ENCODE measurements at places on chromosomes 6 and 20.

DNA sequence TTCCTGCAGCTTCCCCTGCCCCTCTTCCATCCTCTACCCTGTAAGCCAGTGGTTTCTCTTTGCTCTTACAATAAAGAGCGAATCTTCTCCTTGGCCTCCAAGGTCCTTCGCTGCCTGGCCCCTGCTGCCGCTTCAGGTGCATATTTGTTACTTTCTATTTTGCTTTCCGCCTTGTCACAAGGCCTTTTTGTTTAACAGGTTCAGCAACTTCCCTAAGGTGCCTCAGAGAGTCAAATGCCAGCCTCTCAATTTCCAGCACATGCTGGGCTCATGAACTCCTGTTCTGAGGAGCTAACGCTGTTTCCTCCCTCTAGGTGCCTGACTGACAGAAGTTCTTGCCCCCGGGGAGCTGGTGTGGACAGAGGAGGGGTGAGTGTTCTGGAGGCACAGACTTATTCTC, 42.4 kb upstream of the EPB41L1 start:
- DNase-seq, result no peak

DNA sequence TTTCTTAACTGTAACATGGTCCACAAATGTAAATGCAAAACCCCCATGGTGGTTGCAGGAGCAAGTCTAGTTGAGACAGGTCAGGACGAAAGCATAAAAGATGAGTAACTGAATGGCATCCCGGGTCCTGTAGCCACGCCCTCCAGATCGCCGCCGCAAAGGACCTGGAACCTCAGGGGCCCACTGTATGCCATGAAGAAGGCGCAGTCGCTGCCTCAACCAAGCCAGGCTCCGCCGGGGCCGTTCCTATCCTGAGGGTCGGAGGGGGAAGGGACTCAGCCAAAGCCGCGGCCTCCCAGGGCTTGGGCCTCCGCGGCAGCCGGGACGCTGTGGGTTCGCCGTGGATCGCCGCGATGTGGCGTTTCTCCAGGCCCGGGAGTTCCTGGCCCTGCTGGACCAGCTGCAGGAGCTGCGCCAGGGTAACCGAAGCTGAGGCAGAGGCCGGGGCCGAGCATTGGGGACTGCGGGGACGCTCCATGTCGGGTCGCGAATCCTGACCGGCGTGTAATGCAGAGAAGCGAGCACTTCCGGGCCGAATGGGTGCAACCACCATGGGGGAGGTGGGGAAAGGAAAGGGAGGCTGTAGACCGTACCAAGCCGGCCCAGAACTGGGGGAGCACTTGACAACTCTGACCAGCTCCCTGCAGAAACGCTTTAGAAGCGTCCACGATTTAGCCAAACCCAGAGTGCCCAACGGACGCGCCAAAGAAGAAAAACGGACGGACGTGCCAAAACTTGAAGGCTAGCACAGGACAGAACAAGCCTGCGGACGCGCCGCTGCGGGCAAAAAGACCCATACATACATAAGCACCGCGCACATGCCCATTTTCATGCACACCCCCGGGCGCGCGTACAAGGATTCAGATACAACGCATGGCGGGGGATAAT, 11.1 kb downstream of the RPL7L1 start:
- DNase-seq, result peak; percentile 98

DNA sequence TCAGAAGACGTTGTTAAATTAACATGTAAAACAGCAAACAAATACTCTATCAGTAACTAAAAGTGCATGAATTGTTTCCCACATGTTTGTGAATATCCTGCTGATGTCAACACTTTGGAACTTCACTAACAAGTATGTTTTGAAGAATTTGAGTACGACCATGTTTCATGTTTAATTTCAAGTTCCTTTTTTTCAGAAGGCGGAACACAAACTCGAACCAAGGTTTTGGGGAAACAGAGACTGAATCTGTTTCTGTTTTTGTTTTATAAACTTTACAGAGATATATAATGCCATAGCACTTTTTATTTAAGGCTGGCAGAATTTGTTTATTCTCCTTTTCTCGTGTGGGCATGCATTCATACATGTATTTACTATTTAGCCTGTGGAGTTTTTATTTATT, 509.3 kb upstream of the CITED2 start:
- peak; percentile 37 for DNase-seq

- no peak for DNase-seq
Measured at GRCh38 chr6:89862698-89863097, 31.6 kb upstream of the GJA10 start.

DNA sequence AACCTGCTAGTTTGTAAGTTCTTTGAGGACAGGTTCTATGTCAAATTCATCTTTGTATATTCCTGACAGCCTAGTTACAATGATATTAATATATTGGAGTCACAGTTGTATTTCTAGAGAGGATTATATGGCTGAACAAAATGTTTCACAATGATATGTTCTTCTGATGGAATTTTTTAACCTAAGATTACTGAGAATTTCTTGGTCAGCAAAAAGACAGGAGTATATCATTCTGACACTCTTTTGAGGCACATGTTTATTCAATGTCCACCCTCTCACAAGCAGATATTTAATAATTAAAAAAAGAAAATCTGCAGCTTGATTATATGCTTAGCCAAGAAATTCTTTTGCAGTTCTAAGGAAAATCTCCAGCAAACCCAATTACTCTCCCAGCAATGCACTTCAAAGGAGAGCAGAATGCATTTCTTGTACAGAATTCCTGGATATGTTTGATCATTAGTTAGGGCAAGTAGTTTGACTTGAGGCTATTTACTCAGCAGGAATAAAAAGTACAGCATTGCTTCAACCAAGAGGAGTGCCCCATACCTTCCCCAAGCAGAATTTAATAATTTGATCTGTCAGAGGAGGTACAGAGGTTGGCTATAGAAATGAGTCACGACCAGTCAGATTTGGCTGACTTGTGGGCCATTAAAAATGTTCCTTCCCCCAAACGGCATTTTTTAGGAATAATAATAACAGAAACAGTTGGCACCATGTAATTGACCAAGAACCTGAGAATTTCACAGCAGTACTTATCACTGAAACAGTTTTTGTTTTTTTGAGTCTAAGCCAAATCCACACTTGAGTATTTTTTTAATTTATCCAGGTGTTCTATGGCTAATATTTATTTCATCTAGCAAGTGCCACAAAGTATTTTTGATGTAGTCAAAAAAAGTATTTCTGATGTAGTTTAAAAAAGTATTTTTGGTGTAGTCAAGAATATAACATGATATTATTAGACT, 508.1 kb upstream of the FLRT3 start:
- DNase-seq, result no peak

GRCh38 chr6:46222286-46222685, 51.5 kb upstream of the ENPP5 start:
- no peak for DNase-seq

GRCh38 chr6:45880159-45880558, 135.5 kb downstream of the CLIC5 start:
- peak; percentile 72 for DNase-seq

DNA sequence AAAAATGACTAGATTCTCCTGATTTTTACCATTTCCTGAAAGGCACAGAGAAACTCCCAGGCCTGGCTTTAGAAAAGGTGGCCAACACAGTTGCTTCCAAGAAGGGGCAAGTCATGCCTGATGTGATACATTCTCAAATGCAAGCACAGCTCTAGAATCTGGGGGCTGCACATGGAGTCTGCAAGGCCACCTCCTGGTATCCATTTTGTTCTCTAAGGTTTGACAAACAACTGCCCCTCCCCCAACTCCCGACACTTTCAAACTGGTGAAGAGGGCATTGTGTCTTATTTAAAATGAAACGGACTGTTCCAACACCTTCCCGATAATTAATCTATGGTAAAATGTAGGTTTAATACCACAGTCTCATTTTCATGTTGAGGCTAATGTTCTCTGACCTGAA, 220.2 kb upstream of the CEP162 start:
- DNase-seq, result no peak

GRCh38 chr6:16168121-16168520, 39.2 kb downstream of the MYLIP start:
- no peak for DNase-seq

DNA sequence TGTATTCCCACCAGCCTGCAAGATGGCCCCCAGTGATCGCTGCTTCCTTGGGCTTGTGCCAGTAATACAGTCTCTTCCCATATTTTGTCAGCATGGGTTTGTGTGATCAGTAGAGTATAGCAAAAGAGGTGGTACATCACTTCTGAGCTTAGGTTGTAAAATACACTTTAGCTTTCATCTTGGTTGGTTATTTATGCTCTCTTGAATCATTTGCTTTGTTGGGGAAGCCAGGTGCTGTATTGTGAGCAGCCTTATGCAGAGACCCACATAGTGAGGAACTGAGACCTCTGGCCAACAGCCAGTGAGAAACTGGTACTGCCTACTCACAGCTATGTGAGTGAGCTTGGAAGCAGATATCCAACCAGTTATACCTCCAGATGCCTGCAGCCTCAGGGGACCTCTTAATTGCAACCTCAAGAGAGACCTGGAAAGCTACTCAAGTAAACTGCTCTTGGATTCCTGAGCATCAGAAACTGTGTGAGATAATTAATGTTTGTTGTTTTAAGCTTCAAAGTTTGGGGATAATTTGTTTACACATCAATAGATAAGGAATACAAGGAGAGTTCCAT, 229.3 kb downstream of the FARS2 start:
- DNase-seq, result no peak

DNA sequence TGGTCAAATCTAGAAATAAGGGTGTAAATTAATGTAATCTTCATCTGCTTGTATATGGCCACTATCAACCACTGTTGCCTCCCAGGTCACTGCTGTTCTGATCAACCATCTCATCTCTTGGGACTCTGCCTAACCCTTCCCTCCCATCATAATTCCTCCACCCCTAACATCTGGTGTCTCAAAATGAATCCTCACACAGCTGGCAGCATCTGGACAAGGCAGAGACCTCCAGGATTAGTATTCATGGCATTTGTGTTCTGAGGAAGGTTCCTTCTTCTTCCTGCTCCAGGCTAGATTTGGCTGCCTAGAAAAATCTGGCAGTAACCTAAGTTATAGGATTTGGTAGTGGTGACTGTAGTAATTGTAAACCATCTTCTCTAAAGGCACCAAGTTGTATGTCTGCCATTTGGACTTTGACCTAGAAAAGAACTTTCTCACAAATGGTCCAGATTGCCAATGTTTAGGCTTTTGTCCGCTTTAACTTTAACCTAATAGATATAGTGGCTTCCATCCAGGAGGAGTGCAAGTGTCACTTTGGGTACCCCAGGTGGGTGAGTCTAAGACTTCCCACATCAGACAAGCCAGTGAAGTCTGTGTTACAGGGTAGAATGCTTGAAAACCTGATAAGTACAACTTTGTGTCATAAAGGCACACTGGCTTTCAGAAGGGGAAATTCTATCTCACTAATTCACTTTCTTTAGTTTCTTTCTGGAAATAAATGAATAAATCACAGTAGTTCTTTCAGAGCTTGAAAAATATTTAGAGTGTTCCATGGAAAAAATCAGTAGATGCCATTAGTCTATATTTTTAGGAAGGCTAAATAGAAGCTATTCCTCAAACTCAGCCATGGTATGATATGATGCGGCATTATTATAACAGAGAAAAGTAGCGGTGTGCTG, 3.0 kb upstream of the PHACTR2 start:
- no peak for DNase-seq

- DNase-seq, result peak; percentile 96
Measured at GRCh38 chr6:42746463-42747391, 824 bp upstream of the TBCC start.

GRCh38 chr20:19015351-19016139, 196.9 kb upstream of the SLC24A3 start:
- no peak for DNase-seq

DNA sequence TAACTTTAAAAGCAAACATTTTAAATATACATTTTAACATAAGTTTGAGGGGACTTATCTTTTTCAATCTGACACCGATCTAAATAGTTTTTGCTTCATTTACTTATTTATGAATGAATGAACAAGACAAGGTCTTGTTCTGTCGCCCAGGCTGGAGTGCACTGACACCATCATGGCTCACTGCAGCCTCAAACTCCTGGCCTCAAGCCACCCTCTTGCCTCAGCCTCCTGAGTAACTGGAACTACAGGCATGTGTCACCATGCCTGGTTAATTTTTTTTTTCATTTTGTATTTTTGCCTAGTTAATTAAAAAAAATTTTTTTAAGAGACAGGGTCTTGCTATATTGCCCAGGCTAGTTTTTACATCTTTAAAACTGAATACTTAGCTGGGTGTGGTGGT, 25.4 kb downstream of the FBXO9 start:
- peak; percentile 10 for DNase-seq

DNA sequence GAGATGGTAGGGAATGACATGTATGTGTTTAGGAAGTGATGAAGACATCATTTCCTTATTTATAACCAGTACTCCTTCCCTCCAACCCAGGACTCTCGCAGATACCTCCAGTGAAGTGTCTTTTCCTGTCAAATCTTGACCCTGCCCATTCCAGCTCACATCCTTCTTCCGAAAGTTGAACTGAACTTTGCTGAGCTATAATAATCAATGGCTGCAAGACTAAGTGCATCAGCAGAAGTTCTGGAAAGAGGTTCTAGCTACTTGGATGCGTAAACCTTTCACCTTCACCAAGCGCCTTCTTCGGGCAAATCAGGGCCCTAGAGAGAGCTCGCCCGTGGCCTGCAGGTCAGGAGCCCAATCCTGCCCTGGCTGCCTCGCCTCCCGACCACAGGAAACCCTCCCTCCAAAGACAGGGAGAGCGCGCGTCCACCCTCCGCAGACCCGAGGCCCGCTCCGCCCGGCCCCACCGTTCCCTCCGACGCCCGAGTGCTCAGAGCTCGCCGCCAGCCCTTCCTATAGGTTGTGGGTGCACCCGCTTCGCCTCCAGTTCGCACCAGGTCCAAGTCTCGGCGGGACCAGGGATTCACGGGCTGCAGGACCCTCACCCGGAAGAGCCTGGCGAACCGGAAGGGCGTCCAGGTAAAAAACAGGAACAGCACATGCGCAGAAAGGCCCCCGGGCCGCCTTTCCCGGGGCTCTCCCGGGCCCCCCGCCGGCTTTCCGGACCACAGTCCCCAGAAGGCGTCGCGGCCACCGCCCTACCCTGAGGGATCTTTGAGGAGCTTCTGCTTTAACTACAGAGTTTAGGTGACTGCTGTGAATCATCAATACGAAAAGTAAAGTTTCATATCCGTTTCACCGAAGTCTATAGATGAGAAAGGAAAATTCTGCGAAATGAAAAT, at the start of gene ZNF334:
Gene ZNF334 (minus strand): TSS at position 617 of the 902 bp plus-strand sequence. CDS start 1,457 bp downstream, outside the sequence.
- peak; percentile 50 for DNase-seq

DNA sequence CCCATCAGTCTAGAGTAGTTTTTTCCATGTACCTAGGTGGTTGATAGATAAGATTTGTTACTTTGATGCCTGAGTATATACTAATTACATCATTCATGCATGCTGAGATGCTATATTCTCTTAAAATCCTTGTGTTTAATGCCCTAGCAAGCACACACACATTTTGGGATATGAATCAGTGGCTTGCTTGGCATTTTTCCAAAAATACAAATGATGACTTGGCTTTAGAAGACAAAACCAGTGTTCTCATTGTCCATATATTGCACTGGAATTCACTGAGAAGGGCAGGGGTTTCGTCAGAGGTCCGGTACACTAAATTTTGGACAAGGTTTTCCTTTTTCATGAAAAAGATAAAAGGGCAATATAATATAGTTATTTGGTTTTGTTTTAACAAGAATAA, 24.9 kb downstream of the GTPBP2 start:
- DNase-seq, result peak; percentile 71

DNA sequence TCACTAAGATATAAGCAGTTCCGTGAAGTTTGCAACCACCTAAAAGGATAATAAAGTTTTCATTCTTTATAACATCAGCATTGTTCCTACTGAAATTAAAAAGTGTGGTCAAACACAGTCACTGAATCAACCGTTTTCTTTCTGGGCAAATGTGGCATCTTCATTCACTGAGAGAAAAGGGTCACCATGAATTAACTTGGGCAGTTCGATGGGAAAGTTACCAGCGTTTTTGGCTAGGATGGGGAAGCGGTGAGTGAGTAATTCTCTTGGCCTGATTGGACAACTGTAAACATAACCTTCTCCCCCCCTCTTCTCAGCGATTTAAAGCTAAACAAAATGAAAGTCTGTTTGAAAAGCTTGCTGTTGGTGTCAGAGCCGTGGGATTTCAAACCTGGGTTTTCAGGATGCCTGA, 181.8 kb downstream of the SASH1 start:
- DNase-seq, result peak; percentile 76
